ENCODE measurements at places on chromosomes 2 and 18.

- no peak for DNase-seq
Measured at GRCh38 chr2:157283468-157283867, 26.0 kb downstream of the GALNT5 start.

GRCh38 chr18:45467293-45467692, 148.0 kb upstream of the SLC14A2 start:
- no peak for DNase-seq

DNA sequence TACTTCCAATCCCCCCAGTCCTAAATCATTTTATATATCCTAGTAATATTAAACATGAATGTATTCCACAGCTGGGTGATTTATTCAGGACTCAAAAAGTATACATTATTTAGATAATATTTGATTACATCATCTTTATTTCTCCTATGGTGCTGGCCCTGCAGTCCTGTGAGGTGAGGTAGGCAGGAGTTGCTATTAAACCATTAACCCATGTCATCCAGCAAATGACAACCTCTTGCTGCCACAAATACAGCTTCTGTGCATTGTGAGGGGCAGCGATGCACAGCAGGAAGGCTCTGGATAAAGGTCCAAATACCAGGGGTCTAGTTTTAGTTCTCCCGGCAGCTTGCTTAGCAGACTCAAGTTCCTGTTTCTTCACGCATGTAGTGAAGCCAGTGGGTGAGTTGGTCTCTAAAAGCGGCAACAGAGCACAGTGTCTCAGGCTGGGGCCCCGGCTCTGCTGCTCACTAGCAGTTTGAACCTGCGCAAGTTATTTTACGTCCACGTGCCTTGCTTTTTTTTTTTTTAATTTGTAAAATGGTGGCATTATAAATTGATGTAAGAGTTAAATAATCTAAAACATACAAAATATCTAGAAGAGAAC, 36.1 kb downstream of the INSIG2 start:
- no peak for DNase-seq

DNA sequence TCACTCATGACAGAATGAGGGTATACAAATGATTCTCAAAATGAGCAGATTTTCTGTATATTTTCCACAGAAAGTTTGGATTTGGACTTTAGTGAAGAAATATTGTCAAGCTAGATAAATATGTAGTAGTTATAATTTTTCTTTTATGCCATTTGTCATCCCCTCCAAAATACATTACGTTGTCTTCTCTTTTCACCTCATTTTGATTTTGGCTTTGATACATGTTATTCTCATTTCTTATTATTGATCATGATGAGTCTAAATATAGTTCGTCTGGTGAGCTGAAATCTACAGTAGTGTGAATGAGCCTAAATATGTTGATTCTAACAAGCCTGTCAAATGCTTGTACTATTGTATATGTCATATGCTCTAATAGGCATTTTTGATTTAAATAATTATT, 12.3 kb downstream of the DDX1 start:
- DNase-seq = no peak

DNA sequence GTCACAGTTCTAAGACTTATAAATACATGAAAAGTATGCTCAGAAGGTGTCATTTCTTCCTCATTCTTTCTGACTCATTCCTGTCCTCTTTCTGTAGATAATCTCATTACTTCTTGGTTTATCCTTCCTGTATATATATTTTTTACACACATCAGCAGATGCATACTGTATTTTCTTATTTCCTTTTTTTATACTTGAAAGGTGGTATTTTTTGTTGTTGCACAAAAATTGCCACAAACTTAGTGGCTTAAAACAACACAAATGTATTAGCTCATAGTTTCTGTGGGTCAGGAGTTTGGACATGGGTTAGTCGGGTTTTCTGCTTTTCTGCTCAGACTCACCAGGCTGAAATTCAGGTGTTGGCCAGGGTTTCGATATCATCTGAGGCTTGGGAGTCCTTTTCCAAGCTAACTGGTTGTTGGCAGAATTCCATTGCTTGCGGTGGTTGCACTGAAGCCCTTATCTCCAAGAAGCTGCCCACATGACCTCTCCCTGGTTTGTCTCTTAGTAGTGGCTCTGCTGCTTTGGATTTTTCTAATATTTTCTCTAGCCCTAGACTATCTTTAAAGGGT, 162.6 kb downstream of the FMNL2 start:
- DNase-seq = no peak

GRCh38 chr2:35378791-35379190, 976.8 kb upstream of the CRIM1 start:
- no peak for DNase-seq

- no peak for DNase-seq
Measured at GRCh38 chr18:26719896-26720295, 145.6 kb downstream of the AQP4 start.

GRCh38 chr2:28433935-28434599, 41.4 kb downstream of the FOSL2 start:
- DNase-seq = no peak

- no peak for DNase-seq
Measured at GRCh38 chr2:199085261-199085660, 372.5 kb downstream of the SATB2 start.

DNA sequence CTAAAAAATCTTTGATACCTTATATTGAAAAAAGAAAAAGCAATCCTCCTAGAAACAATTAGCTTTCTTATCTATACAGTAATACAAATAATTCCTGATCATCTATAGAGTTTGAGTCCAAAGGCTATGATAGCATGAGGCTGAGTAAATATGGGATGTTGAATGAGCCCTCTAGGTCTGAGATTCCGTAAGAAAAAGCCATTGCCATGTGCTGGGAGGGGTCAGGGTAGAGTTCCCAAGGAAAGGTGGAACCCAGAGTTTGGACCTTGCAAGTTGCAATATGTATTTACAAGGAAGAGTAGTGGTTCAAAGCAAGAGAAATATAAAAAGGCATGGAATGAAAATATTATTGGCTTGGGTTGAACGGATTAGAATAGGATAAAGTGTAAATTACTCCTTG, 178.1 kb downstream of the DCC start:
- DNase-seq = no peak

DNA sequence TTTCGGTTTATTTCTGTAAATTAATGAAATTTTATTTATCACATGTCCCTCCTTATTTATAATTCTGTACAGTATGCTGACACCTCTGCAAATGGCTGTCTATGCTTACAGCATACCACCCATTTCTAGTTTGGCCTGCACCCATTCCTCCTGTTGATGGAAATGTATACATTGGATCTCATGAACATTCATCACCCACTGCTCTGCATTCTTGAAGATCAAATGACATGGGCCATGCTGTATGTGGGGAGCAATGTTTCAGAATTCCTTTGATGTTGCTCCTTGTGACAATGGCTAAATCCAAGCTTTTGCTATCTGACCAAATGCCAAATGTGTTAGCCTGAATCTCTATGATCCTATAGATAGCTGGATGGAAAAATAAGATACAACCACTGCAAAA, 55.3 kb upstream of the ITGB6 start:
- DNase-seq = no peak

DNA sequence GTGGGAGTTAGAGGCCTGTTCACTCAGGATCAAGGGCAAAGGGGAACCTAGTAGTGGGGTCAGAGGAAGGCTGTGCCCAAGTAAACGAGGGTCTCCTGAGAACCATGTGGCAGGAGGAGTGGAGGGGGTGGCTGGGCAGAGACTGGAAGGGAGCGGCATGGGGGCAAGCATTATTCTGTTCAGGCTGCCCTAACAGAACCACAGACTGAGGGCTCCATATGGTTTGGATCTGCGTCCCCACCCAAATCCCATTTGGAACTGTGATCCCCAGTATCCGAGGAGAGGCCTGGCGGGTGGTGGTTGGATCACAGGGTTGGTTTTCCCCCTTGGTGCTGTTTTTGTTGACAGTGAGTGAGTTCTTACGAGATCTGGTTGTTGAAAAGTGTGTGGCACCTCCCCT, 287.0 kb downstream of the PHLPP1 start:
- no peak for DNase-seq

GRCh38 chr2:45068571-45069140, 59.4 kb upstream of the SIX2 start:
- no peak for DNase-seq

DNA sequence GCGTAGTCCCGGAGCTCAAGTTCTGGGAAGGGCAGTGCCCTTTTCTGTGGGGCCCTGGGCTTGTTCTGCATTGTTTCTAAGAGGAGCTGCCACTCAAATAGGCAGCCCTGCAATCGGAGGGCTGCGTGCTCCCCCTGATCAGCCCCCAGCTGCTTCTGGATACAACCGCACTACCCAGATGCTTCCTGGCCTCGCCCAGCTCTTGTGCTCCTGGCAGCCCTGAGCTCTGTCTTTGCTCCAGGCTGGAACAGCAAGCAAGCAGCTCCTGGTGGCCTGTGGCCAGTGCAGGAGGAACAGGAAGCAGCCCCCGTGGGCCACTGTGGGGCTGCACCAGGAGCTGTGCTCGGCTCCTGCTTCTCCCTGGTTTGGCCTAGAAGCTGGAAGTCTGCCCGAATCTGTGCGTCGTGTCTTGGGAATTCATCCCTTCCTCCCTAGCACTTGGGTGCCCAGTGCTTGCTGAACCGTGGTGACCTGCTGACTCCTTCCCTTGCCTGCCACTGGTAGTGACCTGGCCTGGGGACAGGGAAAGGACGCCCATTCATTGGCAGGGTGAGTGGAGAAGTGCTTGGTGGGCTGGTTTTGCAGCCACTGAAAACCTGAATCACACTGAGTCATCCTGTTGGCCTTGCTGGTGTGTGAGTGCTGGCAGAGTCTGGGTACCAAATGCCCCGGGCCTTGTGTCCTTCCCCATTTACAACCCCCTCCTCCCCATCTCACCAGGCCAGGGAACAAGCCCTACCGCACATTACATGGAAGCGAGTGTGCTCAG, 27.3 kb upstream of the NTSR2 start:
- DNase-seq = no peak

- DNase-seq = no peak
Measured at GRCh38 chr2:198073253-198073652, 268.9 kb downstream of the PLCL1 start.

- no peak for DNase-seq
Measured at GRCh38 chr2:201496785-201497184, 45.2 kb downstream of the STRADB start.

DNA sequence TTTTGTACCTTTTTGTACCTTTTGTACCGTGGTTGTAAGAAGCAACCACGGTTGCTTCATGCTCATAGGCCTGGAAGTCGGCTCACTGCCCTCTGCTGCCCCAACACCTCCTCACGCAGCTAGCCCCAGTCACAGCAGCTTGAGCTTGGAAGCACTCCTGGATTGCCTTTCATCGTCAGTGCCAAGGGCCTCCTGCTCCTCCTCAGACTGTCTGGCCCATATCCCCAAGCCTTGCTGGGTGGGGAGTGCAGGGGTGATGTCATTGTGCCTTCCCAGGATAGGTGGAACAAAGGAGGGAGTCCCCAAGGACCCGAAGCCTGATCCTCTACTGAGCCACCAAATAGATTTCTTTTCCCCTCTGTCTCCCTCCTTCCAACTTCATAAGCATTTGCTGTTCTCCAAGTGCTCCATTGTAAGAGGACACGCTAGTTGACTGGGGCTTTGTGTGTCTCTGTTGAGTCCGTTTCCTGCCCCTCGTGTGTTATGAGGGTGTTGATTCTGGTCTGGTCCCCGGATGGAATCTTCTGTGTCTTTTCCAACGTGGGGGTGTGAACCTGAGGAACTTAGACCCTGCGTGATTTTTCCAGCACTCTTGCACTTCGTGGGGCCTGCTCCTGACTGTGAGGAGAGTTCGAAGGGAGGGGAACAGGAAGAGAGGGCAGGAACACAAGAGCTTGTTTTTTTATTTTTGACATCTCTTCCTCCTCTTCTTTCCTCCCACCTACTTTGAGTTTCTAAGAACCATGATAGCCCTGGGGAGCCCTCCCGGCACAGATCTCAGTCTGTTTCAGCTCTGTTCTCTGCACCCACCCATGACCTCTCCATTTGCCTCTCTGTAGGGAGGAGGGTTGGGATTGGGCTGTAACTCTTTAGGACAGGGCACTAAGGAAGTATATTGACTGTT, 127.2 kb upstream of the EML6 start:
- no peak for DNase-seq

- DNase-seq = no peak
Measured at GRCh38 chr18:77833807-77834206, 584.2 kb downstream of the GALR1 start.

DNA sequence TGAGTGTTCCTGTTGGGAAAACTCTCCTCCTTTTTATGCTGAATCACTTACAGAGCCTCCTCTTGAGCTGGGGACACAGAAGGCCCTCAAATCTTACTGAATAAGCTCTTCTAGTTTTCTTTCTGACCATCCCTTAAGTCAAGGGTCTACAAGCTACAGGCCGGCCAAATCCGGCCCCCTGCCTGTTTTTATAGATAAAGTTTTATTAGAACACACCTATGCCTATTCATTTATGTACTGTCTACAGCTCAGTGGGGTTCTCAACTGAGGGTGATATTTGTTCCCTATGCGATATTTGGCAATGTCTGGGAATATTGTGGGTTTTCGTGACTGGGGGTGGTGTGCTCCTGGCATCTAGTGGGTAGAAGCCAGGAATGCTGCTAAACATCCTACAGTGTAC, 14.0 kb downstream of the CDC42EP3 start:
- no peak for DNase-seq

DNA sequence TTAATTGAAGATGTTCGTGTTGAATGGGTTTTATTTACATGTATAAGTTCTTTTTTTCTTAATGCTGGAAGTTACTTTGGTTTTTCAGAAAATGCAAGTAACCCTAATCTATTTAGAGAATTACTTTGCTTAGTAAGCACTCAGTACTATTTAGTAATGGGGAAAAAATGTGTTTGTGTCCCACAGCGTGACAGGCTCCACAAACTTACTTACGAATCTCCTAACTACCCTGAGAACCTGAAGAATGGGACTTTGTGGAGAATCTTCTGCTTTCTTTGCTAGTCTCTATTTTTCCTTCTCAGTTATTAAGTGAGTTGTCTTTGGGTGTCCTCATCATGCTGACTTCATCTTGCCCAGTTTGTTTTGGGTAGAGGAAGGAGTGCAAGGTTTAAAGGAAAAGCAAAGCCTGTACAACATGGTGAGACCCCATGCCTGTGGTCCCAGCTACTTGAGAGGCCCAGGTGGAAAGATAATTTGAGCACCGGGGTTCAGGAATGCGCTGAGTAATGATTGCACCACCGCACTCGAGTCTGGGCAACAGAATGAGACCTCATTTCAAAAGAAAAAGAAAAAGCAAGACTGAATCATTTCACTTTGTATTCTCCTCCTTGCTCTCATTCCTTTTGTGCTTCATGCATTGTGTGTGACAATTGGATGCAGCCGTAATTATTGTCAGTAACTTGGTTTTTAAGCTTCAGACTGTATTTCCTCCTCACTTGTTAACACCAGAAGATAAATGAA, 10.2 kb downstream of the NEDD4L start:
- no peak for DNase-seq

DNA sequence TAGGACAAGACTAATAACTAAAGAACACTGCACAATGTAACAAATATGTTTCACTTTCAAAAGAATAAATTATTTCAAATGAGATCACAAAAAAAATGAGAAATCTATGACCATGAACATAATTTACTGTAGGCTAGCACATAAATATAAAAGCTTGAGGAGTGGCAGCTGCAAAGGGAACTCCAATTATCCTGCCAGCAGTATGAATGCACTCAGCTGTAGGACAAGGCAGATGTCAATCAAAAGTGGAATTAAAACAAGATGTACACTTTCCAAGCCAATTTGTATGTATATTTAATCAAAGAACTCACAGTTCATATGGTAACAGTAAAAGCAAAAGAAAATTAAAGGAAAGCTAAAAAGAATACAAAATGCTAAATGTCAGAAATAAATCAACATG, 76.6 kb upstream of the NCKAP5 start:
- DNase-seq = no peak

- DNase-seq = no peak
Measured at GRCh38 chr2:240893363-240893844, 2.6 kb downstream of the MAB21L4 start.
